Activated CD4-positive, alpha-beta memory T cell treated with anti-CD3 and anti-CD28 coated beads, Interleukin-2, amount 10 ng/mL, durations not matched to agents 7 days and 5 days (primary cell): ENCODE measurements at places on chromosomes 5 and 9. TPM values are rescaled to one million over a fixed set of nuclear protein-coding genes. Genes with fewer than 3 reads are reported as not detected.
A peak's percentile ranks its signal among the peaks of the same experiment; 100 is the strongest.

DNA sequence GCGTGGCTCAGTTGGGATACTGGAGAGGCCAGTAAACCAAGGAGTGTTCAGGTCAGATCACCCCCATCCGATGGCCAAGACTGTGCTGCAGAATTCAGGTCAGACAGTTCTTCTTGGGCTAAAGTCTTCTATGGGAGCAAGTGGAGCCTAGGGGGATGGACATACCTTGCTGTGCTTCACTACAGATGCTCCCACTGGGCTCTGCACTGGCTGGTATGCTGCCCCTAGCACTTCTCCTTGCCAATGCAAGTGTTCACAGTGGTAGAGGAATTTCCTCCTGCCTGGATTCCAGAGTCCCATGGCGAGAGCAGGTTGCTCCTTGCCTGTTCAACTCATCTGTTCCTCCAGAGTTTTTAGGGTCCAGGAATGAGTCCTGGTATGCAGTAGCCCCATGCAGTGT lies 134.2 kb upstream of the EDIL3 start:
- no peak overlapping the region for H3K4me3 ChIP-seq
- no peak overlapping the region for H3K27ac ChIP-seq
- no peak for DNase-seq
- no peaks in the 10 kb centered on the region for H3K4me1 ChIP-seq

DNA sequence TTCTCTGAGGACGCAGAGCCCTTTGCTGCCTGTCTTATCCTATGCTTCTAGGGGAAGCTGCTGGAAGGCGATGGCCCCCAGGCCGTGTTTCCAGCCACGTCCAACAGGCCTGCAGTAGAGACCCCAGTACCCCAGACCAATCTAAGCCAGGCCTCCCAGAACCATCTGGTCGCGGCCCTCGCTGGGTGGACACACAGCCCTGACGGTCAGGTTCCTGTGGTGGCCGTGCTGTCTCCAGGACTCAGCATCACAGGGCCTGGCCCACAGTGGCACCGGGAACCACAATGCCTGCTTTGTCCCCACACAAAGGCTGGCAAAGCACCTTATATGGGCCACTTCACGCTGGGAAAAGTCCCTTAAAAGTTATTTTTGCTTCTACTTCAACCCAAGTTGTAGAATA lies 44.5 kb downstream of the SEMA4D start:
- no peak overlapping the region for H3K4me3 ChIP-seq
- peak overlapping the region; percentile 48 for H3K27ac ChIP-seq
- no peaks in the 10 kb centered on the region for H3K27me3 ChIP-seq
- peaks cover 82% of the 10 kb centered on the region for H3K36me3 ChIP-seq
- DNase-seq = no peak

The FOXI1 gene
- total RNA-seq = not detected

DNA sequence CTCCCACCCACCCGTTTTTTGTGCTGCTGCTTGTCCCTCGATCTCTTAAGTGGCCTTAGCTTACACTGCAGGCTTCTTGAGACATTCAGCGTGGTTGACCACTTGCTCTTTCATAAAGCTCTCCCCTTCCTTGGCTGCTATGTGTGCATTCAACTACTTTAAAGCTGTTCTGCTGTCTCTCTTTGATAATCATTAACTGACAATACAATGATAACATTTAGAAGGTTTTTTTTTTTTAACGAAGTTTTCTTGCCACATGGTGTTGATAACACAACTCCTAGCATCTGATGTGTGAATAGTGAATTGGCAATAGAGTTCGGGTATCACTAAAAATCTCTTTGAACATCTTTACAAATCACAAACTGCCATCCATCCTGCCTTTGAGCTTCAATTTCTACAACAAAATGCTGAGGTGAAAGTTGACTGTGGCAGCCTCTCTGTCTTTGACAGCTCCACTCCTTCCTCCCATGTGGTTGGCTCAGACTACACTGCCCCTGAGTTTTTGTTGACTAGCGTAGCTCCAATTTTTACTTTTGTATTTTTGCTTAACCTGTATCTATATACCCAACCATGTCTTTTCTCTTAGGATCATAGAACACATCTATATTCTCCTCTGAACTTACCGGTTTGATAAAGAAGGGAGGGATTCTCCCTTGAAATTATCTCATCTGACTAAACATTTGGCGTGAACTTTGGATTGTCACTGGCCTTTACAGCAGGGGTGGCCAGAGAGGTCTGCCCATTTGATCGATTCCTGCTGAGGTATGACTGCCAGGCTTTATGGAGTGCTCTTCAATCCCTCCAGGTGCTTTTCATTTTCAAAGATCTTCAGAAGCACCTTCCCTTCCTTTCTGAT lies 409.4 kb upstream of the CD180 start:
- H3K4me3 ChIP-seq = no peak overlapping the region
- DNase-seq = no peak
- no peaks in the 10 kb centered on the region for H3K4me1 ChIP-seq
- no peak overlapping the region for H3K27ac ChIP-seq
- H3K27me3 ChIP-seq = no peaks in the 10 kb centered on the region

DNA sequence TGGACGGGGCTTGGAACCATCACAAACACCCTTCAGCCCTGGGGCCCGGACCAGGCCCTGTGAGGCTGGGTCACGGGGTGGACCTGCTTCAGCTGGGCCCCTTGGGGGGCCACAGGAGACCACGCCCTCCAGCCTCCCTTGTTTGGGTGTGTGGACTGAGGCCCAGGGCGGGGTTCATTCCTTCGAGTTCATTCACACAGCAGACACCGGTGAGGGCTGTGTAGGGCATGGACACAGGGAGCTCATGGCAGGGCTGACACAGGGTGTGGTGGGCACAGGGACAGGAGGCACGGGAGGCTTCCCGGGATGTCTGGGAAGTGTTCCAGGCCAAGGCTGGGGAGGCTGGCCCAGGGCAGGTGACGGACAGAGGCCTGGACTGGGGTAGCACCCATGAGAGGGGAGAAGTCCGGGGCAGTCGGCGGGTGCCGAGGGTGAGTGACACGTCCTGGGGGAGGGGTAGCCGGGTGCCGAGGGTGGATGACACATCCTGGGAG lies 8.9 kb downstream of the DNLZ start:
- H3K4me3 ChIP-seq = no peak overlapping the region
- H3K36me3 ChIP-seq = no peaks in the 10 kb centered on the region
- no peaks in the 10 kb centered on the region for H3K27me3 ChIP-seq

DNA sequence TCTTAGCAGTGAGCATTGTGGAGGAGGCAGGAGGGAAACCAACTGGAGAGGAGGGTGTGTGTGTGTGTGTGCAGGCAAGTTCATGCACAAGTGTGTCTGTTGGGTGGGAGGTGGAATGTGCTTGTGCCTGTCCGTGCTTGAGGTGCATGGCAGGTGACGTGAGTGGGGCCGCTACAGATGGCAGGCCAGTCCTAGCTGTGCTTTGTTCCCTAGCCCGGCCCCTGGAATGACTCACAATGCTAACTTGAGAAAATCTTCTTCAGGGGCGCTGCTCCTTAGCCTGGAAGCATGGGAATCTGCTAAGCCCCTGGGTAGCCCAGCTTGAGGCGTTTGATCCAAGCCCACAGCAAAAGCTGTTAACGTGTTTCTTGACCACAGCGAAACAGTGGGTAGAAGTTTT lies 25.0 kb upstream of the DMRT2 start:
- no peaks in the 10 kb centered on the region for H3K4me1 ChIP-seq
- H3K27me3 ChIP-seq = peaks cover 21% of the 10 kb centered on the region
- H3K4me3 ChIP-seq = no peak overlapping the region
